ENCODE measurements at places on chromosomes 6 and 20.

- DNase-seq = no peak
Observed at GRCh38 chr6:163716690-163717089, 302.2 kb downstream of the QKI start.

DNA sequence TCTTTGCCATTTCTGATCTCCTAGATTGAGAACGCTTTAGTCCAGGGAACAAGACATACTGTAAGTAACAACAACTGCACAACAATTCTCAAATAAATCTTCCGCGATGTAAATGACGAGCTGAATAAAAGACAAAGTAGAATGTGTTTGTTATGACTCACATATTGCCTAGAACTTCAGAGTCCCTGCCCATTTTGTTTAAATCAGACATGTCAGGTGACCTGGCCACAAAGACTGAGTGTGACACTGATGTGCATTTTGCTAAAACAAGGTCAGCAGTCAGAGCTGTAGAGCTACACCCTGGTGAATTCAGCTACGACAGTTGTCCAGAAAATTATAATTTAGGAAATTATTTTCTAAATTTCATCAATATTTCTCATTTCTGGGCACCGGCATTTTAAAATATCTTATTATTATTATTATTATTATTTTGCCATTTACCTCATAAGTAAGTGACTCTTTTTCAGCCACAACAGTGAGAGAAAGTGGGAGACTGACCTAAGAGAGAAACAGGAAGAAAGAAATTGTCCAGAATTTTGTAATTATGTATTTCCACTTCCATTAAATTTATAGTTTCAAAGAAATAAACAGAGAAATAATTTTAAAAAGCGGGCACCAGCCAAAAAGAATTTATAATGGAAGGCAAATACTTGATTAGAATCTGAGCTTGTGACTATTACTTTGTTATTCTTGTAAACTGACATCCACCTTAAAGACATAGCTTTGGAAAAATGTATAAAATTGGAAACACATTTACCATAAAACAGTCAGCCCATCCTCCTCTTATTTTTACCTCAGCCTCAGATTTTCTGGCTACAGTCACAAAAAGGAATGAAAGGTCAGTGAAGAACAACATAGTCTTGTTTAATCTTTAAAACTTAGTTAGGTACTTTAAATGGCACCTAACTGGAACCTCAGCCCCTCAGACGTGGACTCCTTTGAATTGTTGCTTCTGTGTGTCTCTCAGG is 157.0 kb upstream of the CITED2 start:
- no peak for DNase-seq

DNA sequence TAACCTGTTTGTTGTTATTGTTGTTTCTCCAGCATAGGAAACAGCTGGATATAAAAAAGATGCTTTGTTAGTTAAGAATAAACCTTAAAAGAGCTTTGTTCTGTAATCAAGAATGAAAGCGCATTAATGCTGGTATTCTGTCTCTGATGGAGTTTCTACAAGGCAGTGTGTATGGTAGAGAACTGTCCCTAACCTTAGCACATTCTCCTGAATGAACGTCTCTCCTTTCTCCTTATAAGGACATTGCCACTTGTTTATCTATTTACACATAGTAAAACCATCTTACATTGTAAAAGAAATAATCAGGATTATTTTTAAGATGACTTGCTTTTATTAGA is 33.8 kb upstream of the LCA5 start:
- DNase-seq = no peak

GRCh38 chr20:48769069-48769983 is 58.5 kb downstream of the PREX1 start:
- no peak for DNase-seq

DNA sequence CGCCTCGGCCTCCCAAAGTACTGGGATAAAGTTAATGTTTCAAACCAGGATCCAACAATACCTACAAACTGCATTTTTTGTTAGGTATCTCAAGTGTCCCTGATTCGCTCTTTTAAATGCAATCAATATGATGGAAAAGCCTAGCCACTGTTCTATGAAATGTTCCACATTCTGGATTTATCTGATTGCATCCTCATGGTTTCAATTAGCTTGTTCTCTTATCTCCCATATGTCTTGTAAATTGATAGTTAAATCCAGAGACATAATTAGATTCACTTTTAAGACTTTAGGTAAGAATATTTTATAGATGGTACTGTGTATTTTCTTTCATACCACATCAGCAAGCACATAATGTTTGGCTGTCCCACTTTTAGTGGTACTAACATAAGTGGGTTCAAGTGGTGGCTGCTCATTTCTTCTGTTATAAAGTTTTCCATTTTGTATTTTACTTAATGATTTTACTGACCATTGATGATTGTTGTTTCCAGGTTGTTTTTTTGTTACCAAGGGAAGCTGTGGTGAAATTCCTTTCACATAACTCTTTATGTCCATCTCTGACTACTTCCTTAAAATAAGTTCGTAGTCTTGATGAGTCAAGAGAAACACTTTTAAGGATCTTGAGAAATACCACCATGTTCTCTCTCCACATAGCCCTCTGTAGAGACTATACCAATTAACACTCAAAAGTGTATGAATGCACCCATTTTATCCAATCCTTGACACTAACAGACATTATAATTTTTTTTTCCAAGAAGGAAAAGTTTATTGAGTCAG is 40.5 kb downstream of the RNGTT start:
- DNase-seq = no peak

DNA sequence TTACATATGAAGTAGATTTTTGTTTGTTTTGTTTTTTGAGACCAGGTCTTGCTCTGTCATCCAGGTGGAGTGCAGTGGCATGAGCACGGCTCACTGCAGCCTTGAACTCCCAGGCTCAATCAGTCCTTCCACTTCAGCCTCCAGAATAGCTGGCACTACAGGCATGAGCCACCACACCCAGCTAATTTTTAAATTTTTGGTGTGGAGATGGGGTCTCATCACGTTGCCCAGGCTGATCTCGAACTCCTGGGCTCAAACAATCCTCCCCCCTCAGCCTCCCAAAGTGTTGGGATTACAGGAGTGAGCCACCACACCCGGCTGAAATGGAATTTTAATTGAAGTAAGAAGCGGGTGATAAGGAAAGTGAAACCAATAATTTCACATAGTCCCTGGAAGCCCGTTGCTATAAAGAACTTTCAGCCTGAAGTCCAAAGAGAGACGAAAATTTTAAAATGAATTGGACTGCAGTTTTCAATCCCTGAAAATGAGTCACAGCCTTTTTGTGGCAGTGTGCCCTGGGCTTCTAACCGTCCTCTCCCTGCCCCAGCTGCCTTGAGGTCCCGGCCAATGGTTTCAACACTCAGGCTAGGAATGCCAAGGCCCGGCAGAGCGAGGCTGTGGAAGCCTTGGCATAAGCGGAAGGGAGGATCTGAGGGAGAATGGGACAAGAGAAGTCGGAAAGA is 757 bp downstream of the RAET1E start:
- no peak for DNase-seq

GRCh38 chr6:129498950-129499842 is 210.8 kb downstream of the ARHGAP18 start:
- DNase-seq = no peak

DNA sequence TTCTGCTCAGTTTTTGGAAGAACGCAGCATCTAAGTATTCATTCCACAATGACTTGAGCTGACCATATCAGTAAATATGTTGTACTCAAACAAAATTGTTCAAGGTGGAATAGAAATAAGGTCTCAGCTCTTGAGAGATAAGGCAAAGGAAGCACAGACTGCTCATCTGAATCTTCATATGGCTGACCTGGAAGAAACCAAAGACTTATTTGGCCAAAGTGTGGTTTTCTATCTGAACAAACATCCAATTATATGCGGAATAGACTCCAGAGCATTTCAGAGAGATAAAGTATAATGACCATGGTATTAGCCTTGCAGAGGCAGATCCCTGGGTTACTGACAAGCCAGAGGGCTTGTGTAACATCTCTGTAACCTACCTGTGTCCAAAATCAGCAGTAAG is 308.7 kb downstream of the CD83 start:
- DNase-seq = no peak

- DNase-seq = no peak
Observed at GRCh38 chr6:129903082-129903481, 42.0 kb upstream of the TMEM244 start.

- DNase-seq = no peak
Observed at GRCh38 chr20:3778976-3779375, 2.3 kb downstream of the SPEF1 start.

DNA sequence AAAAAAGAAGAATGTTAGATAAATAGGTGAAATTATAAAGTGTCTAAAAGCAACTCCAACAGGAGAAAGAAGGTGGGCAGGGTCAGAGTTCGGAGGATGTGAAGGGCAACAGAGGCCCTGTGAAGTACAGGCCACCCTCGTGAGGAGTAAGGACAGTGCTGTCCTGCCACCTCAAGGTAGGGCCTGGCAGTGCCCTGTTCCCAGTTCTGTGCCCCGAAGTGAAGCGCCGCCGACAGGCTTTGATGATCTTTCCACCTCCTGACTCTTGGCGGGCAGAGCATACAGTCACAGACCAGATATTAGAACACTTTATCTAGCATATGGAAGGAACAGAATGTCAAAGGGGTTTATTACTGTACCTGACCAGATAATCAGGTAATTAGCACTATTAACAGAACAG is 75.8 kb downstream of the GJA10 start:
- DNase-seq = no peak

DNA sequence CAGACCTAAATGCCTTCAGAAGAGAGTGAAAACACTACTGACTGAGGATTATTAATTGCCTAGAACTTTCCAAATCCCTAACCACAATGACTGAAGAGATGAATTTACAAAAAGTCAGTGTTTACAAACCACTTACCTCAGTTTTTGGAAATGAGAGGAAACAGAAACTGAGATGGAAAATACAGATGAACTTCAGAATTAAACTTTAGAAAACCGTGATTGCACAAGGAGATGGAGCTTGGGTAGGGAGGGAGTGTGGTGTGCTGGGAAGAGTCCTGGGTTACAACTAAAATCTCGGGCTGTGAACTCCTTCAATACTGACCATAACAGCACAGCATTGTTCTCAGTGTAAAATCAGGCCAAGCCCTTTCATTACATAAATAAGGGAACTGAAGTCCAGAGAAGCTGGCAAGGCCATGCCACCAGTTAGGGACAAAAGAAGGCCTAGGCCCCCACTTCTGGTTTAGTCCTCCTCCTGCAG is 4.0 kb downstream of the ELMO2 start:
- DNase-seq = no peak

- DNase-seq = no peak
Observed at GRCh38 chr20:58553841-58554240, 38.6 kb upstream of the APCDD1L start.

DNA sequence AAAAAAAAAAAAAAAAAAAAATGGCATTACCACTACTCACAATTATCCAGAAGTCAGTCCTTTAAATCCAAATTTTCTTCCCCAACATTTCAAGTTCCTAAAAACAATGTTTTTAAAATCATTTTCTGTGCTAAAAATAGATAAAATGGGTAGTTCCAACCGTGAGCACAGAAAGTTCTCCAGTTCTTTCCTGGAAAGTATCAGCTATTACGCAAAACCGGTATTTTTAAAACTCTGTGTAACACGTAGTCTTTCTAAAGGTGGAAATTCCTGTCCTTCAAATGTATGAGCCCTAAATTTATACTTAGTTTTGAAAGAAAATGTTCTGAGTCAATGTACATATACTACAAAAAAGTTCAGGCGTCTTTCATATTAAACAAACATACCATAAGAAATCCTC is 83.5 kb upstream of the SCAF8 start:
- DNase-seq = no peak

DNA sequence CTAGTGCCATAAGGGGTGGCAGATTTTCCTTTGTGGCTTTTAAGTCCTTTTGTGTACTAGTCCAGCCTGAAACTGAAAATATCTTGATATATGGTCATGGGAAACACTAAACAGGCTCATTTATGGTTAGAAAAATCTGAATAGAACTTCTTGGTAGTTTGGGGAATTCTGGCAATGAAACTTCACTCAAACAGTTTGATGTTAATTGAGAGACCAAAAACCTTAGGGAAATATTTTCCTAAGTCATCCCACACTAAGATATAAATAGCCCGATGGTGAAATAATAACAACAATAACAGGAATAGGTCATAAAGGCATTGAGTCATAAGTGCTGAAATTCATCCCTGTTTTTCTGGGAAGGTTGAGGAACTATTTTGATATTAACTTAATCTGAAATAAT is 146.2 kb upstream of the SMLR1 start:
- DNase-seq = no peak

DNA sequence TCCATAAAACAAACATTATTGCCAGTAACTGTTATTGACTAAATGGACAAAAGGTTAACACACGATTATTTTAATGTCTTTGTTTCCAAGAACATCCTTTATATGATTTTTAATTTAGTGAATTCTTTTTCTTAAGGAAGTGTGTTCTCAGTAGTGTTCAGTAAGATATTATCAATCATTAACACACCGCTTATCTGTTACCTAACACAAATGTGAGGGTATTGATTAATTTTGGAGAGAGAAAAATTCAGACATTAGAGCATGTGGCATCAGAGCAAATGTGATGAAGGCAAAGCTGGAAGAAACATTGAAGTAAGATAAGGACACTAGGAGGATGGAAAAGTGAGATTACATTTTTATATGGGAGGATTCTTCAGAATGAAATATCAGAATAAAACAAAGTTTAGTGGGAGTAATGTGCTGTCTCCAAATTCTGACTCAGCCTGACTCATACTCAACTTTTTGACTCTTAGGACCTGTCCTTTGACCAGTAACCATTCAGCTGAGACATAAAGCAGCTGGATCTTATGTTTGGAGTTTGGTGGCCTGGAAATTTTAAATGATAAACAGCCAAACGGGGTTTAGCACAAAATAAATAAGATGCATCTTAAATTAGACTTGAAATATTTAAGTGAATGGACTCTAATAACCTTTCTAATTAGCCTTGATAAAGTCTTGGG is 348.6 kb downstream of the CD109 start:
- peak; percentile 19 for DNase-seq

- no peak for DNase-seq
Observed at GRCh38 chr20:38196592-38196991, 31.5 kb upstream of the TGM2 start.

GRCh38 chr6:9233686-9234085 is 798.3 kb upstream of the SLC35B3 start:
- no peak for DNase-seq

DNA sequence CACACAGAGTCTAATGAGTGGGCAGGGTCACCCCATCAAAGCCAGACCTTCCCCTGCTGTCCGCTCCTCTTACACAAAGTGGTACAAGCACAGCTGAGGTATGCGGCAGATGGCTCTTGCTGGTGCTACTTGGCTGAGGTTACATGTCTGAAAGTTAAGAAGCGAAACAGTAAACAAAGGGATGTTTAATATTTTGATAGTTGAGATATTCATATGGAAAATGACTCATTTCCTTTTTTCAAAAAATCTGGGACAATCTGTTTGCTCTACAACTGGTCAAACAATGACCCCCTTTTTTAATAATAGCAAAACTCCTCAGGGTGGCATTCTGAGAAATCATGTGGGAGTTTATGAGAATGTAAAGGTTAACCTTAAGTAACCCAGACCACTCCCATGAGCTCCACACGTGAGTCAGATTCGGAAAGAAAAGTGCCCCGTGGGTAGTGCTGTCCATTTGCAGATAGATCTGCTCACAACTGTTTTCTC is 245.3 kb downstream of the TBXT start:
- DNase-seq = no peak

Data from left renal cortex interstitium (tissue), 4 donors.